ENCODE measurements at places on chromosomes 5 and 9.

DNA sequence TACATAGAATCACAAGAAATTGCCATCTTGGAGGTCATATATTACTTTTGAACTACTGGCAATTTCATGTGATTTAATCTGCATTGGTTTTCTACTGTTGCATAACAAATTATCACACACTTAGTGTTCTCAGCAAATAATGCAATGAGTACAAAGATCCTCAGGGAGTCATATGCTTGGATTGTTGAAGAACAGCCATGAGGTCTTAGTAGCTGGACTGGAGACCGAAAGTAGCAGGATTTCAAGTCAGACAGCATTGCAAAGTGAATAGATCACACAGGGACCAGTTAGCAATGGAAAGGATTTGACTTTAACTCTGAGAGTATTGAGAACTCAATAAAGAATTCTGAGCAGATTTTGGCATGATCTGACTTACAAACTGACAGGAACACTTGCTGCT is 32.2 kb upstream of the FRMD3 start:
- ATAC-seq: no peak

DNA sequence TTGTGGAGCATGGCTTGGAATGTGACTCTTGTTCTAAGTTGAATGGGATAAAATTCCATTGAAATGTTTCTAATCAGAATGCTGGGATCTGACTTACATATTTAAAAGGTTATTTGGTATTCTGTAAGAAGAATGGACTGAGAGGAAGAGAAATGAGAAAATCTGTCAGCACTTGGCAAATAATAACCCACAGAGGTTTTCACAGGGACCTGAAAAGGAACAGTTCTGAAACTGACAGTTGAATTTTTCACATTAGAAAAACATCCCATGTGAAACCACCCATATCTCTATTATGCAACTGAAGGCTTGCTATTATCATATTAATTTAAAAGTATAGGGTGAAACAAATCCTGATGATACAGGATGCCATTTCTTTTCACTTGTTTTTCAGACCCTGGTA is 302.7 kb downstream of the EPB41L4A start:
- no peak for ATAC-seq

DNA sequence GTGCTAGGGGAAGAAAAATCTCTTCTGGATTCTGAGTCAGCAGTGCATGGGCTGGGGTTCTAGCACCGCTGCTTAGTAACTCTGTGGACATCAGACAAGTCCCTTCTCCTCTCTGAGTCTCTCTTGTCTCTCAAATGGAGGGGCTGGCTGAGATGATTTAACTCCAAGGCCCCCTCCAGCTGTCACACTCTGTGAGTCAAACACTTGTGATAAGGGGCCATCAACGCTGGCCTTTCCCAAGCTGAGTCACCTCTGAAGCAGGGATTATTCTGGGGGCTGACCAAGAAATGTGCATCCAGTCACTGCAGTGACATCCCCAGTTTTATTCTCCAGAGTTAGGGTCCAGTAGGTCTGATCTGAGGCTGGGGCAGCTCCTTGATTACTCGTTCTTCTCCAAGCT is 110.4 kb upstream of the ZNF462 start:
- peak; percentile 62 for ATAC-seq

- no peak for ATAC-seq
These were observed 2.5 kb downstream of the TRIM32 start for GRCh38 chr9:116689486-116690032.

DNA sequence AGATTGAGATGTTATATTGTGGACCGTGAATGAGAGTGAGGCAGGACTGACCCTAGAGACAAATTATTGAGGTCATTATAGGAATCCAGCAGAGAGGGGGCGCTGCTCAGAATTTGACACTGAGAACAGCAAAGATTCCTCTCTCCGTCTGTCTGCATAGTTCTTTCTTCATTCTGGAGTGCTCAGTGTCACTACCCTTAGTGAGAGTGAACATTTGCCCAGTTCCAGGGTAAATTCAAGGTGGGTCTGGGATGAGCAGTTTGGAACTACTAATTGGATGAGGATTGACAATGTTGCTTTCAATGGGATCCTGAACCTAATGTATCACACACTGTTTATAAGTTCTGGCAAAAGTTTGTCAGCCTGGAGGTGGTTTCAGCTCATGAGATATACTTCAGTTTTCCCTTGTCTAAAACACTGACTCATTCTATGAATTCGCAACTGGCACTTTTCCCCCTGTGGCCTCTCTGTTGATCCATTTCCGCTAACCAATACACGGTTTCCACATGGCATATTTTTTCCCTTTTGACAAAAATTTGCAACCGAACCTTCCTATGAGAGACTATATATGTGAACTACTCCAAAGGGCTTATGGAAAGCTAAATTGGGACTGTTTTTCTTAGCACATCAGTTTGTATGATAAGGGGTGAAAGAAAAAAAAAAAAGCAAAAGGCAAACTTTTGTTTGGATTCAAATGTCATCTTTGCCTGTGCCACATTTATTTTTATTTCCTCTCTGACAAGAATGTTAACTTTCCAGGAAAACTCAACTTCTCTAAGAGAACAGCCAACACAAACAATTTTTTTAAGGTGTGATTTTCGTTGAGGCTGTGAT is 1240.7 kb upstream of the WWC1 start:
- no peak for ATAC-seq

Measured in motor neuron (in vitro differentiated cells).